ENCODE measurements at places on chromosomes 12 and 14.

DNA sequence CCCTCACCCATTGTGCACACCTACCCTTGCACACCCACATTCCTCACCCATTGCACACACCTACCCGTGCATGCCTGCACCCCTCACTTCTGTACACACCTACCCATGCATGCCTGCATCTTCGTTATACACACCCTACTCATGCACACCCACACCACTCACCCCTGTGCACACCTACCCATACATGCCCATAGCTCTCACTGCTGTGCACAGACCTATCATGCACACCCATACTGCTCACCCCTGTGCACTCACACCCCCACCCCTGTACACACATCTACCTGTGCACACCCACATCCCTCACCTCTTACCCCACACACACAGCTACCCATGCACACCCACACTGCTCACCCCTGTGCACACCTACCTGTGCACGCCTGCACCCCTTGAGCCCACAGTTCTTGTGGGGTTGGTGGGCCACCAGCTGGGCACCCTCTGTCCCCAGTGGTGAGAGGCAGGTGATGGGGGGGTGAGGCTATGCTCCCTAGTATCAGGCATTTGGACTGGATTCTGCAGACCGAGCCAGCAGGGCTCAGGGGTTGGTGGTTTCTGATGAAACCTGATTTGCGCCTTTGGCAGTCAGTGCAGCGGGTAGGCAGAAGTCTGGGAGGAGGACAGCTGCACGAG lies 15.6 kb downstream of the CEP170B start:
- no peak for DNase-seq

- peak; percentile 15 for DNase-seq
These were observed 148.3 kb downstream of the PTCSC3 start for GRCh38 chr14:36028218-36028617.

- no peak for DNase-seq
These were observed 807.8 kb upstream of the FOXG1 start for GRCh38 chr14:27958757-27959156.

DNA sequence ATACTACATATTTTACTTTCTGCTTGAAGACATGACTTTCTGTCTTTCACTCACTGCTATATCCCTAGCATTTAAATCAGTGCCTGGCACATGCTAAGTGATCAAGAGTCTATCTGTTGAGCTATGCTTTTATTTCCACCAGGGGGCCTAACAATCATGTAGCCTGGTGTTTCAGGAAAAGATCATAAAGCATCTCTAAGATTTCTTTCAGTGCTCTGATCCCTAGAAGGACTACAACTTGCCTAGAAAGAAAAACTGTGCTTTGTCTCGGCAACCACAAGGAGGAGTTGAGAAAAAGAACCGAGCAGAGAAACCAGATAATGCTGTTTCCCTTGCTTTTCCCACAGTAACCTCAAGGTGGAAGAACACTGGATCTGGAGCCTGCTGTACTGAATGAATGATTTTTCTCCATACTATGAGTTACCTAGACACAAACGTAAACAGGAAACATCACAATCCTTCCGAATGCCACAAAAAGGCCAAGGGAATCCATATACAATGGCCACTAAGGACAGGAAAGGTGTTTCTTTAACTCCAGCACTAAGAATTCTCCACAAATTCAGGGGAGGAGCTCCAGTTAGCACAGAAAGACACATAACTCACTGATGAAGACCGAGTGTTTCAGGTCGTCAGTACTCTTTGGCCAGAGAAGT lies 1.2 kb downstream of the CRY1 start:
- DNase-seq, result no peak

DNA sequence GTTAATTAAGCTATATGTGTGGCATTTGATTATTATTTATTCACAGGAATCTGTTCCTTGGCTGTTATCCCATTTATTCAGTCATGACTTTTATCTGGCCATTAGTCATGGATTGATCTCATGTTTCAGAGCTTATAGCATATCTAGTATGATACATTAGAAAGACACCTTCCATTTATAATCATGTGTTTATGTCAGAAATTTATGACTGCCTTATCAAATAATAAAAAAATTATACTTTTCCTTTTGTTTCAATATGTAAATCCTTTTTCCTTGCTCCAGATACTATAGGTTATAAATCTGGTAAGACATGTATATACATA lies 248.0 kb upstream of the PDE3A start:
- no peak for DNase-seq

DNA sequence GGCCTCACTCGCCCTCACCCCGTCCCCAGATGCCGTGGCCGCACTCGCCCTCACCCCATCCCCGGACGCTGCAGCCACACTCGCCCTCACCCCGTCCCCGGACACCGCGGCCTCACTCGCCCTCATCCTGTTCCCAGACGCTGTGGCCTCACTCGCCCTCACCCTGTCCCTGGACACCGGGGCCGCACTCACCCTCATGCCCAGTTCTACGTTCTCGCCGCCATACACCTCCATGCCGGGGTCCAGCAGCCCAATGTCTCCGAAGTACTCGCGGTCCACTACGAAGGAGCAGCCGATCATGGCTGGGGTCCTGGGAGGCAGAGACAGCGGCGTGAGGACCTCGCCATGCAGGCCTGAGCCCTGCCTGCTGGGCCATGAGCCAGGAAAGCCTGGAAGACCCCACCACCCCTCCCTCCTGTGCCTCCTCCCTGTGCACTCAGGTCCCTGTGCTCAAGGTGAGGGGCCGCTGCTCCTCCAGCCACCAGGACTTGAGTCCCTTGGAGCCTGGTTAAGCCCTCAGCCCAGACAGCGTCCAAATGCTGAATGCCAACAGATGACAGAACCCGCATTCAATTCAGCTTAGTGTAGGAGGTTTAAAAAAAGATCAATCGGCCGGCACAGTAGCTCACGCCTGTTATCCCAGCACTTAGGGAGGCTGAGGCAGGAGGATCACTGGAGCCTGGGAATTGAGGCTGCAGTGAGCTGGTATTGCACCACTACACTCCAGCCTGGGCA lies 81.5 kb downstream of the GALNT9 start:
- DNase-seq, result no peak

DNA sequence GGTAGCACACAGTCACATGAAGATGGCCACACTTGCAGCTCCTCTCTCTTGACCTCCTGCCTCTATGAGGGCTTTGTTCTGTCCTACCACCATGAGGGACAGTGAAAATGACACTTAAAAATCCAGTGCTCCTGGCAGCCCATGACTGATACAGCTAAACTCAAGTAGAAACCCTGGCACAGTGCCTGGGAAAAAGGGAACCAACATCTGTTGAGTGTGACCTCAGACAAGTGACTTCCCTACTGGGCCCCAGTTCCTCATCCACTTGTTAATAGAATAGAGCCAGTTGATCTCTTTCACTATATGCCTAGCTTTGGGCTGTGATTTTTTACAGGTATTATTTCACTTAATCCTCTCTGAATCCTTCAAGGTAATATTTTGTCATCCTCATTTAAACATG lies 4.8 kb downstream of the GUCY2C start:
- no peak for DNase-seq

GRCh38 chr14:101501341-101501740 lies 60.0 kb upstream of the DIO3 start:
- DNase-seq, result no peak

GRCh38 chr14:25484235-25484634 lies 434.3 kb upstream of the STXBP6 start:
- no peak for DNase-seq

DNA sequence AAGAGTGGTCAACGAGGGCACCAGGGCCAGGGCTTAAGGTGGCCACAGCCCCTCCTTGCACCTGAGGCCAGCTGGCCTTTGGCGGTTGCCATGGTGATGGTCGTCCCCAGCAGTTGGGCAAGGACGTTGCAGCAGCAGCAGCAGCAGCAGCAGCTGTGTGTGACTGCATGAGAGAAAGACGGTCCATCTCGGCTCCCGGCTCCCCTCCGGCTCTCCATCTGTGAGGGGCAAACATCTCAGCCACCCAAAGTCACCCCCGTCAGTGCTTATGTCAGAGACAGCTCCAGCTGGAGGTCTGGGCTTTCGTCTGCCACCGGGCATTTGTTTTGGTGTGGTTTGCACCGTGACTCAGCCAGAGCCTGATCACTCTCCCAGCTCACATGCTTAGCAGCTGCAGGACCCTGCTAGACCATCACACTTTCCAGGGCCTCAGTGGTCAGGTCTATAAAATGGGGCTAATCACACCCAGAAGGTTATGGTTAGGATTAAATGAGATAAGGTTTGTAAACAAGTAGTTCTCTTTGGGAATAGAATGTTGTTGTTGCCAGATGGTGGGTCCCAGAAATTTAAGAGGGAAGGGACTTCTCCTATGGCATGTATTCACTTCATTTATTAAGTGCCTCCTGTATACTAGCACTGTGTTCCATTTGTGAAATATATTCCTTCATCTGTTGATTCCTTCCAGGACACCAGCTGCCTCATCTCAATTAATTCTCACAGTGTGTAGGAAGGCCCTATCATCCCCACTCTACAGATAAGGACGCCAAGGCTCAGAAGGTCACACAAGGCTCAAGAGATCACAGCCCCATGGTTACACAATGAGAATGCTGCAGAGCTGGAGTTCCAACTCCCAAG lies 212.6 kb upstream of the LHX5 start:
- no peak for DNase-seq

- no peak for DNase-seq
These were observed 77.9 kb downstream of the BHLHE41 start for GRCh38 chr12:26046906-26047305.

DNA sequence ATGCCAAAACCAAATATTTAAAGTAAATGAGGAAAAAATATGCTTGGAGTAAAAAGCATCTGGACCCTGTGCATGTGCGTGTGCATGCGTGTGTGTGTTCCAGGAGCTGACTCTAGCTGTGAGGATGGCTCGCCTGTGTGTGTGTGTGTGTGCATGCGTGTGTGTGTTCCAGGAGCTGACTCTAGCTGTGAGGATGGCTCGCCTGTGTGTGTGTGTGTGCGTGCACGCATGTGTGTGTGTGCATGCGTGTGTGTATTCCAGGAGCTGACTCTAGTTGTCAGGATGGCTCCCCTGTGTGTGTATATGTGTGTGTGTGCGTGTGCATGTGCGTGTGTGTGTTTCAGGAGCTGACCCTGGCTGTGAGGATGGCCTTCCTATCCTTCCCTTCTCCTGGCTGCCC lies 357.7 kb downstream of the CACNA1C start:
- no peak for DNase-seq

Data from activated CD4-positive, alpha-beta T cell treated with anti-CD3 and anti-CD28 coated beads for 48 hours (primary cell).